ENCODE measurements at places on chromosomes 5 and 9.

DNA sequence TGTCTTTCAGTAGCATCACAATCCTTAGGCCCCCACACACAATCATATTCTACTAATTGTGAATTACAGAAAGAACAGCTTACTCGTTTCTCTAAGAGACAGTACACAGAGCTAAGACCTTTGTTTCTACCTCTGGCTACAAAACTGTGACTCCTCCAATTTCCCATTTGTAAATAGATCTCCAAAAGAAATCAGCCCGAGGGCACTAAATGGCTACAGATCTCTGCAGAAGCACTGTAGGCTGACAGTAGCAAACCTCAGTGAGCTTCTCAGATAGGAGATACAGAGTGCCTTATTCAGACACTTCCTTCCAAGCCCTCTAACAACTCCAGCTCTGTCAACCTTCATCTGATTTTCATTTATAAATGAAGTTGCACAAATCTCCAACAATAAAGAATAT, 51.0 kb downstream of the EFNA5 start:
- DNase-seq, result no peak

- DNase-seq, result no peak
These were observed 3.5 kb downstream of the NXNL2 start for GRCh38 chr9:88538311-88539085.

GRCh38 chr5:179267671-179268083, 77.6 kb downstream of the ADAMTS2 start:
- DNase-seq, result no peak

- peak; percentile 27 for DNase-seq
These were observed 1.4 kb downstream of the PRR16 start for GRCh38 chr5:120465436-120465961.

- no peak for DNase-seq
These were observed 30.0 kb upstream of the FGD3 start for GRCh38 chr9:92917176-92917800.

DNA sequence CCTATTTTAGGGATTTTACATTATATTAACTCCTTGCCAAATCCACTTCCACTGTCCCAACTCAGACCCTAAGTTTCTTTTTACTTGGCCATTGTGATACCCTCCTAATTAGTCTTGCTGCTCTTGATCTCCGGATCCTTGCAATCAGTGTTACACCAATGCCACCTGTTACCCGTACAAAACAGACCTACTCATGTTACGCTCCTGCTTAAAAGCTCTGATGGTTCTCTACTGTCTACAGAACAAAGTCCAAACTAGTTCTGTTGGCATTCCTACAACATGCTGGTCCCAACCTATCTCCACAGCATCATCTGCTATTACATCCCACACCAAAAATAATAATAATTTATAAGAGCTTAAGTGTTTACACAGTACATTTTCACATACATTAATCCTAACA, 9.8 kb downstream of the ECPAS start:
- DNase-seq, result no peak

GRCh38 chr5:148786456-148786855, 40.0 kb upstream of the ADRB2 start:
- DNase-seq, result no peak
